ENCODE measurements at places on chromosomes 3 and 15.

DNA sequence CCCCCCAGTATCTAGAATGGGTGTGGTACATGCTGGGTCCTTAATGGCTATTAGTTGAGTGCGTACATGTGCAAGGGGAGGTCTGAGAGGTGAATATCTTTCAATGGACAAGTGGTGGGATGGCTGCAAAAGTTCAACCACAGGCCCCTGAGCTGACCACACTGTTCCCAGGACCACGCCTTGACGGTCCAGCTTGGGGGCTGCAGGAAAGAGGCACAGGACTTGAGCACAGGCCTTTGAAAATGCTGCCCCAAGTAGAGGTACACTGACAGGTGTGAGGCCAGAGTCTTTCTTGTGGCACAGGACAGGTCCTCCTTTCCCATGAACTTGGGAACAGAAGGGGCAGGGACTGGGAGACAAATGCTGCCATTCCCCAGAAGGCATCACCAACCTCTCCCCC, 24.0 kb downstream of the AMOTL2 start:
- DNase-seq, result no peak

GRCh38 chr3:148315756-148316155, 381.9 kb upstream of the AGTR1 start:
- peak; percentile 39 for DNase-seq

GRCh38 chr3:30597131-30597768, 9.2 kb upstream of the TGFBR2 start:
- peak; percentile 89 for DNase-seq

GRCh38 chr3:159555205-159555604, 433.4 kb upstream of the IL12A start:
- DNase-seq, result no peak

- DNase-seq, result no peak
These were observed 324.1 kb upstream of the RASGRP1 start for GRCh38 chr15:38888701-38889221.

GRCh38 chr3:188076176-188076575, 77.8 kb upstream of the LPP start:
- DNase-seq, result no peak

DNA sequence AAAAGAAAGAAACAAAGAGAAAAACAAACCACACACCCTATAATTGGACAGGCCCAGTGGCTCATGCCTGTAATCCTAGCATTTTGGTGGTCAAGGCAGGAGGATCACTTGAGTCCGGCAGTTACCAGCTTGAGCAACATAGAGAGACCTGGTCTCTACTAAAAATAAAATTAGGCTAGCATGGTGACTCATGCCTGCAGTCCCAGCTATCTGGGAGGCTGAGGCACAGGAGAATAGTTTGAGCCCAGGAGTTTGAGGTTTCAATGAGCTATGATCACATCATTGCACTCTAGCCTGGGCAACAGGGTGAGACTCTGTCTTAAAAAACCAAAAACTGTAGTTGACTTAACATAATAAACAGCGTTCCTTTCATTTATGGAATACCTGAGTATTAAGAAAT, 72.3 kb upstream of the ST3GAL6 start:
- peak; percentile 52 for DNase-seq

- peak; percentile 24 for DNase-seq
These were observed 1.2 kb downstream of the UBP1 start for GRCh38 chr3:33438881-33439545.

- DNase-seq, result no peak
These were observed 536.4 kb downstream of the RSL24D1 start for GRCh38 chr15:54660356-54660755.

GRCh38 chr3:3356846-3357245, 177.4 kb upstream of the CRBN start:
- no peak for DNase-seq

GRCh38 chr3:47978386-47978785, 37.8 kb downstream of the MAP4 start:
- no peak for DNase-seq

- DNase-seq, result no peak
These were observed 114.3 kb downstream of the EDEM1 start for GRCh38 chr3:5301651-5302297.

- DNase-seq, result no peak
These were observed 40.5 kb upstream of the ARPP21 start for GRCh38 chr3:35598804-35599203.

DNA sequence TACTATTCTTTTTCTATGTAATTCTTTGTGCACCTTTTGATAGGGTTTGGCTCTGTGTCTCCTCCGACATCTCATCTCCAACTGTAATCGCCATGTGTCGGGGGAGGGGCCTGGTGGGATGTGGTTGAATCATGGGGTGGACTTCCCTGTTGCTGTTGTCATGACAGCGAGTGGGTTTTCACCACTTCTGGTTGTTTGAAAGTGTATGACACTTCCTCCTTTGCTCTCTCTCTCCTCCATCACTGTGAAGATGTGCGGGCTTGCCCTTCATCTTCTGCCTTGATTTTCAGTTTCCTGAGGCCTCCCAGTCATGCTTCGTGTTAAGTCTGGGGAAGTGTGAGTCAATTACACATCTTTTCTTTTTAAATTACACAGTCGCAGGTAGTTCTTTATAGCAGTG, 225.8 kb upstream of the DPPA4 start:
- no peak for DNase-seq

- DNase-seq, result no peak
These were observed 79.7 kb upstream of the LINGO1 start for GRCh38 chr15:77712438-77712837.

GRCh38 chr3:128329491-128330213, 137.0 kb downstream of the DNAJB8 start:
- no peak for DNase-seq

DNA sequence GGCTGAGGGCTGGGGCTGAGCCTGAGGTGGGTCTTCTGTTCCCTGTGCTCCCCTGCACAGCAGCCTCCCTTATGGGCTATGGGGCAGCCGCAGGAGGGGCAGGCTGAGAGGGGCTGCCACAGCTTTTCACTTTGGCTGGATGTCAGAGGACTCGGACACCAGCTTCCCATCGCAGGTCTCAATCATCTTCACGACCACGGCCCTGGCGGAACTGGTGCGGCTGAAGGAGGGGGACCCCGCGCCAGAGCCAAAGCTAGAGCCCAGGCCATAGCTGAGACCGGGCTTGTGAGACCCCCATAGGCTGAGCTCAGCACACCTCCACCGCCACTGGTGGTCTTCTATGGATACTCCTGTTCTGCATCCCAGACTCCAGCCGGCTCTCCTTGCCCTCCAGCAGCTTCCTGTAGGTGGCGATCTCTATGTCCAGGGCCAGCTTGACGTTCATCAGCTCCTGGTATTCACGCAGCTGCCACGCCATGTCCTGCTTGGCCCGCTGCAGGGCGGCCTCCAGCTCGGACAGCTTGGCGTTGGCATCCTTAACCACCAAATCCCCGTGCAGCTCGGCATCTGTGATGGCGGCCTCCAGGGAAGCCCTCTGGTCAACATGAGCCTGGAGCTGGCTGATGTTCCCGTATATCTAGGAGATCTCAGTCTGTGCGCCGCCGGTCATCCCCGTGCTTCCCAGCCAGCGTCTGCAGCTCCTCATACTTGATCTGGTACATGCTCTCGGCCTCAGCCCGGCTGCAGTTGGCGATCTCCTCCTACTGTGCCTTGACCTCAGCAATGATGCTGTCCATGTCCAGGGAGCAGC, 181.7 kb upstream of the SYNPR start:
- no peak for DNase-seq

DNA sequence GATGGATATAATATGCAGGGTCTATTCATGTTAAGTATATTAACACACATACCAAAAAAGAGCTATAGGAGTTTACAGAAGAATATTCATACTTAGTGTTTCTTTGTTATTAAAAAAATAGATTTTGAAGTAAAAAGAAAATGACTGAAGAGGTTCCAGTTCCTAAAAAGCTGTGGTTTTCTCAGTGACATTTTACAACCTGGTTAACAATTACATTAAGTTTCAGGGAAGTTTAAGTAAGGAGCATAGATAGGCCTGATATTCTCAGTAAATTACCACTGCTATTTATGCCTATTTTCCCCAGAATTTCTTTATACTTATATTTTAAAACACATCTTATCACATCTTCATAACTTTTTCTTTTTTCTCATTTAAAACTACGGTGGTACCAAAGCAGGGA, 43.6 kb upstream of the SPTSSB start:
- DNase-seq, result no peak

DNA sequence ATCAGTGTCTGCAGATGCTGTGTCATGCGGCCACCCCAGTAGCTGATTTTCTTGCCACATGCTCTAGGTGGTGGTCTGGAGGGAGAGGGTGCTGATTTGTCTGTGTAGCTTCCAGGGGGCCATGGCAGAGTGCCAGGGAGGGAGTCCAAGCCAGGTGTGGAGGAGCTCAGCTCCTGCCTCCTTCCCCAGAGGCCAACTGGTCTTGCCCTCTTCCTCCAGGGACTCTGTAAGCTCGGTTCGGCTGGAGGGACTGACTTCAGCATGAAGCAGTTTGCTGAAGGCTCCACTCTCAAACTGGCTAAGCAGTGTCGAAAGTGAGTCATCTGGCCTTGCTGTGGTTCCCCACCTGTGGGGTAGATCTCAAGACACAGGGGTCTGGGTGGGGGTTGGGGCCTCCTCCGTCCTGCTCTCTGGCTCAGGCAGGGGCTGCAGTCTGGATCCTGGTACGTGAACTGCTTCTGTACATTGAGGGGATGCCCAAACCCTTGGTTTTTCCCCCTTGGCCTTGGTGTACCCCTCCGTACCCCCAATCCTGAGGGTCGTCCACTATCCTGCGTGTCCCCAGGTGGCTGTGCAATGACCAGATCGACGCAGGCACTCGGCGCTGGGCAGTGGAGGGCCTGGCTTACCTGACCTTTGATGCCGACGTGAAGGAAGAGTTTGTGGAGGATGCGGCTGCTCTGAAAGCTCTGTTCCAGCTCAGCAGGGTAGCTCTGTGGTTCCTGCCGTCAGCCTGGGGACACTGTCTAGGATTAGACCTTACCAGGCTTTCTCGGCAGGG, 6.9 kb upstream of the RCCD1 start:
- no peak for DNase-seq

DNA sequence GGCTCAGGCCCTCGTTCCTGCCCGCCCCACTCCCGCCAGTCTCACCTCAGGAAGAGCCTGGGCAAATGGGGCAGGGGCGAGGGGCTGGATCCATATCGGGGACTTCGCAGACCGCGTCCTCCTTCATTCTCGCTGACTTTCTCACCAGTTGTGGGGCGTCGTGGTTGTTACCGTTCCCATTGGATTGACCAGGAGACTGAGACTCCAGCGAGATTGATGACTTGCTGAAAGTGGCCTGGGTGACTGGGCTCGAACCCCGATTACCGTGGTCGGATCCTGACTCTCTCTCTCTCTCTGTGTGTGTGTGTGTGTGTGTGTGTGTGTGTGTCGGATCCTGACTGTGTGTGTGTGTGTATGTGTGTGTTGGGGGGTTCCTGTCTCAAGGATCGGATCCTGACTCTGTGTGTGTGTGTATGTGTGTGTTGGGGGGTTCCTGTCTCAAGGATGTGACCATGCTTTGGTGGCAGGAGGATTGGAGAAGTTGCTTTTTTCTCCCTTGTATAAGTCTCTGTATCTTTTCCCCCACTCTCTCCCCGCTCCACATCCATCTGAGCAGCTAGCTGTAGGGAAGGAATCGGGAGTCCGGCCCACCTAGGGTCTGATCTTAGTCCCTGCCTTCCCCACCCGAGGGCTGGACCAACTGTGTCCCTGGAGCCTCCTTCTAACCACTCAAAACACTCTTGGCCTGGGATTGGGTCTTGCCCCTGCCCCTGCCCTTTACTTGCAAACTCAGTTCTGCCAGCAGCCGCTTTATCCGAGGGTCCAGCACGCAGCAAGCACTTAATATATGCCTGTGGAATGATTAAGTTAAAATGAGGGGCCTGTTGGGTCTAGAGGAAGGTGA, 603 bp downstream of the PLEKHO2 start:
- DNase-seq, result peak; percentile 29

DNA sequence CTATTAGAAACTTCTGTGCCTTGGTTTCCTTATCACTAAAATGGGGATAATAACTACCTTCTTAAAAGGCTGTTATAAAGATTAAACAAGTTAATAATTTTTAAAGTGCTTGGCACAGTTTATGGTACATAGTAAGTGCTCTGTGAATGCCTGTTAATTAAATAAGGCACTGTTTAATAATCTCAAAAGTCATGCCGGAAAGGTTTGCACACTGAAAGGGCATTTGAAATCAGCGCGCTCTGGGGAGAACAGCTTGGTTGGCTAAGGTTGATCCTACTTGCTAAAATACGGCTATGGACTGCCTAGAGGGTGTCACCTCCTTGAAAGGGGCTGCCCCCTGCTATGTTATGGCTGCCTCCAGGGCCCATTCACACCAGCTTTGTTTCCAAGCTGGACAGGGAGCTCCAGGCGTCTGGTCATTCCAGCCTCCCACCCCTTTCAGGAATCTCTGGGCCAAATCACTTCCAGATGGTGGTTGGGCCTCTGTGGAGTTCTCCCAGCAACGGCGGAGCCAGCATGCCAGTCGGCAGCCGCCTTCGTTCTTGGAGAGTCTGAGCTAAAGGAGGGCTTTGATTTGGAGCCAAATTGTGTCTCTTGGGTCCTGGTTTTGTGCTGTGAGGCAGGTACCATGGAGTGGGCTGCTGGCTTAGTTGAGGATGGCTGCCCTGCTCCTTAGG, 5.9 kb downstream of the FLNB start:
- peak; percentile 33 for DNase-seq

- no peak for DNase-seq
These were observed 50.1 kb downstream of the B3GALNT1 start for GRCh38 chr3:161054860-161055604.

- DNase-seq, result no peak
These were observed 1.2 kb downstream of the TTC23 start for GRCh38 chr15:99248000-99248715.

- no peak for DNase-seq
These were observed 227.2 kb downstream of the SQOR start for GRCh38 chr15:45862034-45862433.

- no peak for DNase-seq
These were observed 1.5 kb upstream of the ISLR start for GRCh38 chr15:74171965-74172541.

- no peak for DNase-seq
These were observed 153.5 kb upstream of the LPP start for GRCh38 chr3:188000361-188000861.

- no peak for DNase-seq
These were observed 276.0 kb downstream of the UACA start for GRCh38 chr15:70487387-70487740.

DNA sequence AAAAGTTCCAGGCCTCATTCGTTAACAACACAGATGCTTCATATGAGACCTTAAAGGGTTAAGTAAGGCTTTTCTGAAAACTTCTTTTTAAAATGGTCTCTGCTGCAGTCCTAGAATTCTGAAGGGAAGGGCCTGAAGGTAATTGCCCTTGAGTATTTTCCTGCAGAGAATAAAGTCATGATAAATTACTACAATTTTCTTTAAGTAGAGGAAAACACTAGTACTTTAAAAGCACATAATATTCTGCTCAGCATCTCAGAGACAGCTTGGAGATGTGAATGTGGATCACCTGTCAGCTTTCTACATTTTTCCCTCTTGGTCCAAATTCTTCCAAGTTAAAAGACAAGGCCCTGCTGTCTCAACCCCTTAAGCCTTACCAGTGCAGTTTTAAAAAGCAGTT, 419.5 kb downstream of the MFSD1 start:
- no peak for DNase-seq

All from HCEC 1CT (cell line).